ENCODE measurements at places on chromosomes 7 and 10.

GRCh38 chr10:75770626-75771081, 339.2 kb downstream of the LRMDA start:
- DNase-seq: no peak

GRCh38 chr10:105540381-105540780, 899.3 kb downstream of the SORCS3 start:
- no peak for DNase-seq

GRCh38 chr7:47483604-47484273, 98.2 kb downstream of the TNS3 start:
- DNase-seq: no peak

GRCh38 chr10:124829447-124830115, 28.0 kb downstream of the ABRAXAS2 start:
- DNase-seq: no peak

DNA sequence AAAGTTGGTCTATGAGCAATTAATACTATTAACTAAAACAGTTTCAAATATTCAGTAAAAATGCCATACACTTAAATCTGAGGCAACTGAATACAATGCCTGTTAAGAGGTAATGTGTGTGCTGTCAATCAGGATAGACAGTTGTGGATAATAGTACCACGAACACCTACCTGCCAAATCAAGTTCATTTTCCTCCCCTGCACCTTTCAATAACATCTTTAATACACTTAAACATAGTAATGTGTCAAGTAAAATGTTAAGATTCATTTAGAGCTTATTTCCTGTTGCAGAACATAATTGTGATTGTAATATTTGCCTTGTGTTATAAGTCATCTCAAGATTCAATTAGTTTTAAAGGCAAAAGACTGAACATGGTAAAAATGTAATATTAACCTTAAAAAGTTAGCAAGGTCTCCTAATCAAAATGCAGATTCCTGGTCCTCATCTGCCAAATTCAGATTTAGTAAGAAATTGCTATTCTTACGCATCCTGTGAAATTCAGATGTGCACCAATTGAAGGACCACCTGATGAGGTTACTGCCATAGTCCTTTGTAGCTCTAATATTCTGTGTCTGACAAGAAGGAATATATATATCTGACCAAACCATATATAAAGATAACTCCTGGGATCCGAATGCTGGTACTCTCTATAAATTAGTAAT, 37.1 kb downstream of the COL1A2 start:
- no peak for DNase-seq

DNA sequence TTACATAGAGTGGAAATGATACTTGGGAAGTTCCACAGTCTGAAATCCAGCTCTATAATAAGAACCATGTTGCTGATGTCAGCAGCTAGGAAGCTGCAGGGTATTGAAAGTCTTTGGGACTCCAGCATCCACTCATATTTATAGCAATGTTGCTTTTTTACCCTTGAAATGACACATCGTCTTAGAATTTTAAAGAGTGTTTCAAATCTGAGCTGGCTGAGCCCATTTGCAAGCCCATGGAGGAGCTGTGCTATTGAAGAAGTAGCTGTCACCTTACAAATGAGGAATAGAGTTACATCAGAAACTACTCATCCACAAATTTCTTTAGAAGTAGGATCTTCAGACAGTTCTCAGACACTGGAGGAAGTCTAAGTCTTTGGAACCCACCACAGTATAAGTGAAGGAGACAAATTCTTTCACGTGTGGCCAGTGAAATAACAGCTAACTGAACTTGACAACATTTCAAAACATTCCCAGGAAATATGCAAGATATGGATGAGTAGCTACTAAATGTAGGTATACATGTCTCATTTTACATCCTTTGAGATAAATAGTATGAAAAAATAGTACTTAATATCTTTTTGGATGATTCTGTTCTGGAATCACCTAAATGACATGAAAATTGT, 203.6 kb downstream of the ZNF365 start:
- no peak for DNase-seq

All from stimulated activated CD4-positive, alpha-beta T cell treated with anti-CD3 and anti-CD28 coated beads, Interleukin-1b, Interleukin-23, amount 100 ng/mL, for 24 hours (primary cell).